ENCODE measurements at places on chromosomes 12 and 14.

DNA sequence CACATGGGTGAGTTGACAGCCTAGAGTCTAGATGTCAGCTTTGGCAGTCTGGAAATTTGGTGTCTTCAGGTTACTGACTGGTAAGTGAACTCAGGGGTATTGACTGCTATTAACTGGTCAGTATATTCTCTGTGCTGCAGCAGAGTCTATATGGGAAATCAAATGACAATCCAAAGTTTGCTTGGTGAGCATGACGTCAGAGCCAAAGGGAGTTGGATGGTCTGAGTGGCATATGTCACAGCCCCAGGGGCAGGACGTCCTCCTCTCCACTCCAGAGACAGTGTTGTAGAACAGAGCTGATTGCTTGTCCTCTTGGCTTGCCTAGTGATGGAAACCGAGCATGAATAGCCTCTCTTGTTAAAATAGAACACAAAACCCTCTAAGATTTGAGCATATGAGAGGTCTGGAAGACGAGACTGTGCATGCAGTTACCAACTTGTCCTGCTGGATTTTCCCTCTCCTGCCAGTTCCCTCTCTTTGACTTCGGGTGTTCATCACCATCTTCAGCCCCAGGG, 3.3 kb upstream of the TBC1D30 start:
- no peak for DNase-seq

- DNase-seq = no peak
These were observed 53.5 kb downstream of the FRS2 start for GRCh38 chr12:69523433-69524330.

- DNase-seq = no peak
These were observed 616.6 kb downstream of the KCNH5 start for GRCh38 chr14:62428429-62429203.

DNA sequence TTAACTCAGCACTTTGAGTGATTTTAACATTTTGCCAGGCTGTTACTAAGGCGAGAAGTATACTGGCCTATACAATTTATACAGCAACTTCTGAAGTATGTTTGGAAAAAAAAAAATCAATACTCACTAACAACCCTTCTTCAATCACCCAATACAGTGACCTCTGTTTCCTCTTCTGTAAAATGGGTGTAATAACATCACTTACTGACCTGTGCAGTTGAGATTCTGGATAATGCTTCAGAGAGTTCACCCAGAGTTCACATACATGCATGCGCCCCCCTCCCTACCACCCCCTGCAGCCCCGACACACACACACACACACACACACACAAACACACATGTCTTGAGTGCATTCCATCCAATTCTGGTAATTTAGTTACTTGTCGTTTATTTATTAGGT, 9.1 kb downstream of the PAH start:
- no peak for DNase-seq

- no peak for DNase-seq
These were observed 12.3 kb upstream of the RIMBP2 start for GRCh38 chr12:130728158-130729058.

DNA sequence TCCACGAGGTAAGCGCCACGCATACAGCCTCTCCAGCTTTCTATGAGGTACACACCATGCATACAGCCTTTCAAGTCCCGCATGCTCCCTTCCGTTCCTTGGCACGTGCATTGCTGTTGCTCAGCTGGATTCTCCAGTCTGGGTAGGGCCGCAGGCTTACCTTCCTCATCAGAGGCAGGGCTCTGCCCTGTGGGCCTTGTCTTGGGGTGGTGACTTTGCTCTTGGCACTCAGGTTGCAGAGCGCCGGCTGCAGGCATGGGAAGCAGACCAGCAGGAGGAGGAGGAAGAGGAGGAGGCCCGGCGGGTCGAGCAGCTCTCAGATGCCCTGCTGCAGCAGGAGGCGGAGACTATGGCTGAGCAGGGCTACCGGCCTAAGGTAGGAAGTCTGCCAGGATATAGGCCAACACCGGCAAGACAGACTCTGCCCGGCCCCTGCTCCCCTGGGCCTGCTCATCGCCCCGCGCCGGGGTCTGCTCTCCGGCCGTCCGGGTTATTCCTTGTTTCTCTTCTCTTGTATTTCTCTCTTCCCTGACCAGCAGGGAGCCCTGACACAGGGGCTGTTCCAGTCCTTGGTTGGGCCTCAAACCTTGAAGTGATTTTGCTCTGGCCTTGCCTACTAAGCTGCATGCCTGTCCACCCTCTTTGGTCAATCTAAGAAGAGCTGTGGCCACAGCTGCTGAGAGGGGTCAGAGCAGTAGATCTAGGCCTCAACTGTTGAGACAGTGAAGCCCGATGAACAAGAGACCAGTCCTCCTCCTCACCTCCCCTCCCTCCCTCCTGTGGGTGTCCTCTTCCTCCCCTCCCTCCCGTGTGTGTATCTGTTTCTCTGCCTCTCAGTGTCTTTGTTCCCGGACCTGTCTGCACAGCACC, 15.3 kb downstream of the TCHP start:
- DNase-seq = no peak

- DNase-seq = no peak
These were observed 30.3 kb downstream of the EFCAB11 start for GRCh38 chr14:89924268-89924667.

GRCh38 chr14:50342221-50343078, 30.3 kb downstream of the DMAC2L start:
- DNase-seq = peak; percentile 79

DNA sequence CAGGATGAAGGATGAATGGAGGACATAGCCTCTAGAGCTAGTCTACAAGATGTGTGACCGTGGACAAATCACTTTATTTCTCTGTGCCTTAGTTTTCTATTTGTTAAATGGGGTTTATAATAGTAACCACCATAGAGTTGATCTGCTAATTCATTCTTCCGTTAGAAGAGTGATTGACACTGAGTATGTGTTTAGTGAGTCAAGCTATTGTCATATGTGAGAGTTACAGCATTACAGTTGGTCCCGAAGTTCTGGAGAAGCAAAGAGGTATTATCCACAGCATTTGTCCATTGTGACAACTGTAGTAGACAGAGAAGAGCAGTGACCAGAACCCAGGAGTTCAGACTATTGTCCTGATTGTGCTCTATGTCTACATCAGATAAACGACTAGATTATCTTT, 14.1 kb downstream of the FAR2 start:
- no peak for DNase-seq

DNA sequence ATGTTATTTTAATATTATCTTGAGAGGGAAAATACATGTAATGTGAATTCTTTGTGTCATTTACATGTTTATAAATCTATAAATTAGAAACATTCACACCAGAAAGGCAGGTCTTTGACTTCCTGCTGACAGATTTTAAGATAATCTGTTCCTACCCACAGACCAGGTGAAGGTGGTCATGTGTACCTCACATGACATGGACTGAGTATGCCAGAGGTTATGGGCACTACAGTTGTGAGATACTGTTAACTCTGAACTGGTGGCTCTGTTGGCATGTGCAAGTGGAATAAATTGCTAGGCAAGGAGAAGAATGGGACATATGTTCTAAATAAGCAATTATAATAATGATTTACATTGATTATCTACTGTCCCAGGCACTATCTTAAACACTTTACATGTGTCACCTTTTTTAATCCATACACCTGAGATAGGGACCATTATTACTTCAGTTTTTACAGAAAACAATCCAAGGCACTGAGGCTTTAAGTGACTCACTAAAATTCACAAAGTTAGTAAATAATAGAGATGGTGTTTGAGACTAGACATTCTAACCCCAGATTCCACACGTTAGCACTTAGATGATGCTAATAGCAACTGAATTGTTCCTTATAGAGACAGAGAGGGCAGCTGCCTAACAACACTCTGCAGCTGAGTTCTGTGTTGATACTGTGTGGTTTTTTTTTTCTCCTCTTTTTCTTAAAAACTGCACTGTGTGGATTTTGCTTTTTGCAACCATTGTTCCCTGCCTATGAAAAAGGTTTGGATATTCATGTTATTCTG, 23.8 kb downstream of the SLC16A7 start:
- DNase-seq = no peak

GRCh38 chr12:67002720-67003119, 266.4 kb upstream of the CAND1 start:
- no peak for DNase-seq

GRCh38 chr12:126390969-126391566, 1325.8 kb downstream of the AACS start:
- DNase-seq = no peak

- DNase-seq = no peak
These were observed 66.7 kb downstream of the DHRS2 start for GRCh38 chr14:23702656-23703426.

DNA sequence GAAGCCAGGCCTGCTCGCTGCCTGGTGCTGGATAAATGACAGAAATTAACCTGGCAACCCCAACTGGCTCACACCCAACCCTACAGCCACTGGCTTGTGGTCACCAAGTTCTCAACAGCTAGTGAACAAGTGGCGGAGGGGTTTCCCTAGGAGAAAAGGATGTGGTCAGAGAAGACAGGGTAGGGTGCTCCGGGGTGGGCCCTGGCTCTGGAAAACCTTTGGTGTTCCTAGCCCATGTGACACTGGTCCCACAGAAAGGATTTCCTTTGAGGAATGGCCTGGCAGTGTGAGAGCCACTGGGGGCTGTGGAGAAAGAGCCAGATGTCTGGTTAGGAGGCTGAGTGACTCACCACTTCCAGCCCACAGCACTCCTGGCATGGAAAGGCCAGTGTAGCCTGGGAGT, 8.7 kb downstream of the SYNE3 start:
- peak; percentile 31 for DNase-seq

- DNase-seq = no peak
These were observed 40.1 kb downstream of the PDZRN4 start for GRCh38 chr12:41228066-41228820.

DNA sequence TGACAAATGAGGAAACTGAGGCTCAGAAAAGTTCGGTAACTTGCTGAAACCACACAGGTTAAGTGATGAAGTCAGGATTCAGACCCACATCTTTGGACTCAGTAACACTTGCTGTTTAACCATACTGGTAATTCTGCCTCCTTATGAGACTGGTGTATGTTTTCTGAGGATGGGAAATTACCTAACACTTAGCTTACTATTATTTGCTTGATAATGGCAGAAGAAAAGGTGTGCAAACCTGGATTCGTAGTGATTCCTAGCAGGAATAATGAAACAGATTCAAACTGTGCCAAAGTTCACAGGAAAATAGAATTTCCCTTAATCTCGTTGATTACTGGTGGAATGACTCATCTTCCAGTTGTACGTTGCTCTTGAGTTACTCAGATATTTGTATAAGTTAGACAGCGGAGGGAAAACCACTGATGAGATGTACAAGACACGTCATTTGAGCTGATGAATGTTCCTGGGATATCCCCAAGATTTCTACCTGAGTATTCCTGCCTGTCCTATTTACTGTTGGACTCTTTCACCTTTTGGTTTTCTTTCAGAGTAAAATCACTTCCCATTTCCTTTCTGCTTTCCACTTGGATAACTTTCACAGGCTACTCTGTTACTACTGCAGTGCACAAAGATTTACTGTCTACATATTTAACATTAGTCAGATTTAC, 37.5 kb downstream of the PRORP start:
- DNase-seq = no peak

DNA sequence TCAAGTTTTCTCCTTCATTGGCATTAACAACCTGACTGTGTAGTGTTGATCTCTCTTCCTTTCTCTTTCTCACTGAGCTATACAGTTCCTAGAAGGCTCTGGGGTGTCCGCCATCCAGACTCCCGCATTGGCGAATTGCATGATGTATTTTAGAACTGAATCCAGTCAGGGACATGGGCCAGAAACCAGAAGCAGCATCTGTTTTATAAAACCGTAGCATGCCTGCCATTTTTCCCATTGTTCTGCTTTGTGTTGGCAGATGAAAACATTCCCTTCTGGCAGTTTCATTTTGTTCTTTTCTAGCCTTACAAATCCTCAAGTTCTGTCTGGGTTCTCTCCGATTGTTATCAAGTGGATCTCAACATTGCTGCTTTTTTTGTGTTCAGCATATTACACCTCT, 268.3 kb upstream of the SEL1L start:
- no peak for DNase-seq

- no peak for DNase-seq
These were observed 37.8 kb upstream of the CRADD start for GRCh38 chr12:93639406-93639805.

DNA sequence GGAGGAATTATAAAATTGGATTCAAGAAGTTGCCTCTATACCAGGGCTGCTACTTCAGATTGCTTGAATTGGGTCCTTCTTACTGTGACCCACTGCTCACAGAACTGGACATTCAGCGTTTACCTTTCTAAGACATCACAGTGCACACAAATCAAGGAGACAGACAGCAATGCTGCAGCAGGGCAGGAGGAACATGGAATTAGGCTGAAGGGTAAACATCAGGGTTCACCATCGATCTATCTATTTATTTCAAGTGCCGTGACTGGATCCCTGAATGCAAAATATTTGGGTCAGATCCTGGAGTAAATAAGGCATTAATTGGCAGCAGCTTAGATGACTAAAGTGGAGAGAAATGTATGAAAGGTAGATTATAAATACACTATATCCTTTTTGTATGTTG, 76.9 kb upstream of the HMGA2 start:
- DNase-seq = no peak

GRCh38 chr12:82182601-82183190, 175.5 kb downstream of the CCDC59 start:
- no peak for DNase-seq

DNA sequence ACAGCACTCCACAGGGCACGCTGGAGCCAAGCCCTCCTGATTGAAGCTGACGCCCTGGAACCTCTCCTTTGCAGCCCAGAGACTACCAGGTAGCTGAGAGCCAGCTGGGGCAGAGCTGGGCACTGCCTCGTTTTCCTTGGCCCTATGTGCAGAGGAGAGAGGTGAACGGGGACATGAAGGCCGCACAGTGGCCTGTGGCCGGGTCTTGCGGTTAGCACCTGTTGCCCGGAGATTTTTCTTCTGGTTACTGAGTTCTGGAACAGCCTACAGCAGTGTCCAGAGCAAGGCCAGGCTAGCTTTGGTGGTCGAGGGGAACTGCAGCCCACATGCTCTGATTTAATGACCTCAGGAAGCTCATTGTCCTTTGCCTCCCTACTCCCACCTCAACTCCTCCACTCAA, 201.3 kb upstream of the PRMT8 start:
- DNase-seq = no peak

DNA sequence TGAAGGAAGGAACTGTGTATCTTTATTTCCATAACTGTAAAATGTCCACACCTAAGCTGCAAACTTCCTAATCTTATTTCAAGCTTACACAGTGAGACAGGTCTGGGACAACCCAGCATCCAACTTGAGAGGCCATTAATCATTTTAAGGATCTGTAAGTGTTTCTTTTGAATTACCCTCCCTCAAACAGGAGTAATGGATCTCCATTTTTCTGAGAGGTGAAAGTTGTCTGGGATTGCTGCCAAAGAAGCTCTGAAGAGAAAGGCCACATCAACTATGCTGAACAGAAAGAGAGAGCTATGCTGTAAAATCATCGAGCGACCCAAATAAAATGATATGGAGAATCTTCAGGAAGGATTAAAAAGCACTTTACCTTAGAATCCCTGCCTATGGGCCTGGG, 131.7 kb upstream of the CPNE8 start:
- DNase-seq = no peak

DNA sequence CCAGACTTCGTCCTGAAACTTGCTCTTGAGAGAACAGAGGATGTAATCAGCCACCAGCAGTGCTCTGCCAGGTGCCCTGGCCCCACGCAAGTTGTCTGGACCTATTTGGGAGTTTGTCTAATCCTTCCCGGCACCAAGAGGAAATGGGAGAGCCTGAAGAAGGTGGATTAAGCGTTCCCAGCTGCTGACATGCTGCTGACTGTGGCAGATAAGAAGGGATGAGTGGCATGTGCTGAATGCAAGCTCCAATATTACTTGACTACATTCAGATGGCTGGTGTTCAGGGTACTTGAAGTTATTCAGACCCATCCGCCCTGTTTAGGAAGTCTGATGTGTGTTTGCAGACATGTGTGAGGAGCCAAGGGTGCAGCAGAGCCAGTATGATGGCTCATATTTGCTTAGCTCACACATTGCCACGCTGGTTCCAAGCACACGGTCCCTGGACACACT, 440.6 kb upstream of the CCDC196 start:
- DNase-seq = no peak

Measured in activated naive CD4-positive, alpha-beta T cell treated with anti-CD3 and anti-CD28 coated beads for 36 hours (primary cell).